KG1 (cell line): ENCODE measurements at places on chromosomes 11 and 22.

DNA sequence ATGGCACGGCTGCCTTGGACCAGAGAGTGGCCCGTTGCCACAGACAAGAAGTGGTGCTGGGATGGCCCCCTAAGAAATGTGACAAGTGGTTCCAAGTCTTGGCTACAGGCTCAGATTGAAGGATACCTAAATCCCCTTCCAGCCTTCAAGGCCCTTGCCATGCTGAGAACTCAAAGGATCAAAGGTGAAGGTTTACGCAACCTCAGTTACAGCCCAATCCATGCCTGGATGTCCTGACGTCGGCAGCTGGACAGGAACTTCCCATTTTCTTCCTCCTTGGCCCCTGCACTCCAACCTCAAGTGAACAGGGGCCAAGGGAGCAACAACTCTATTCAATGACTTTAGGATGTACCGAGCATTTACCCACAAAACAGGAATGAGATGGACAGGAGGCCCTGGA lies 95.4 kb downstream of the DHCR7 start:
- no peak for DNase-seq

- DNase-seq: no peak
These were observed 109.2 kb downstream of the CSNK2A3 start for GRCh38 chr11:11243590-11244469.

- no peak for DNase-seq
These were observed 8.6 kb downstream of the KLHL35 start for GRCh38 chr11:75424396-75424795.

DNA sequence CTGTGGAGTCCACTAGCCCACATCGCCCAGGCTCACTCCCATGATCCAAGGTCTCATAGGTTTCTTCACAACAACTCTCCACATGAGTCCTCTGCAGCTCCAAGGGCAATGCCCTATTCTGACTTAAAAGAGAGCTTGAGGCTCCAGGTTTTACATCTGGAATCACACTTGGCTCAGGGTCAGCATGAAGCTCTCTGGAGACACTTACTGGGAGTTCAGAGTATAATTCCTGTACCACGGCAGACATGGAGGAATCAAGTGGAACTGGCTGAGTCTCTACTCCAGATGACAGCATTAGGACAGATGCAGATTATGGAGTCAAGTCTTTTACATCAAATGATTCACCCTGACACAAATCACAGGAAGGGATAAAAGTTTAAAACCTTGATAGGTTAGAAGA lies 11.4 kb downstream of the PRR14L start:
- DNase-seq: no peak
